ENCODE measurements at places on chromosomes 3 and 15.
A peak's percentile ranks its signal among the peaks of the same experiment; 100 is the strongest.

DNA sequence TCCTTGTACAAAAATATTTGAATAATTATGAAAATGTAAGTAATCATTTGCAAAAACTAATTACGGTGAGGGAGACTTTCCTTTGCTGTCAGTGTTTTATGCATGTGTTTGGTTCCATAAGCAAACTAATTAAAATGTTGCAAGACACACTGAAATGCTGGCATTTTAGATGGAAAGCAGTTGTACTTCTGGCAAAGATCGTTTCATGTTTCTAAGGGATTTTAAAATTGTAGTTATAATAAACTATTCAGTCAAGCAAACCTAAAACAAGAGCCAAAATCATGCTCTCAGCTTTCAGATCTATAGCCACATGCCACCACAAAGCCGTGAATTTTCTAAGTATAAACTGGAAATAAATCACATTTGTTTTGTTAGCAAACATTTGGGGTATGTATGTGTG, 240.1 kb upstream of the ZNF385D start:
- no peak for DNase-seq

DNA sequence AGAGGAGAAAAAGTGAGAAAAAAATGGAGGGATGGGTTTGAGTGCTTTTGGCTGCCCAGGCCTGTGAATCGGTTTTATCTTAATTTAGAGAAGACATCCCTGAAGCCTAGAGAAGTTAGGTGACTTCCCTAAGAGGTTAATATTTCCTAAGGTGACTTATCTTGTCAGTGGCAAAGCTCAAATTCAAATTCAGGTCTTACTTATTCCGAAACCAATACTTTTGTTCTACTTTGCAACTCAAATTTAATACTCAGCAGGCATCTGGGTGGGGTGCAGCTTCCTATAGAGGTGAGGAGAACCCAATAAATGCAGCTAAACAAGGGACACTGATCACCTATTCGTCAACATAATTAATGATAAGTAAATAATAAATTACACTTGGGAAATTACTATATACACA, 54.9 kb upstream of the MYRIP start:
- no peak for DNase-seq

- no peak for DNase-seq
Measured at GRCh38 chr3:56800130-56800831, 1.5 kb downstream of the ARHGEF3 start.

DNA sequence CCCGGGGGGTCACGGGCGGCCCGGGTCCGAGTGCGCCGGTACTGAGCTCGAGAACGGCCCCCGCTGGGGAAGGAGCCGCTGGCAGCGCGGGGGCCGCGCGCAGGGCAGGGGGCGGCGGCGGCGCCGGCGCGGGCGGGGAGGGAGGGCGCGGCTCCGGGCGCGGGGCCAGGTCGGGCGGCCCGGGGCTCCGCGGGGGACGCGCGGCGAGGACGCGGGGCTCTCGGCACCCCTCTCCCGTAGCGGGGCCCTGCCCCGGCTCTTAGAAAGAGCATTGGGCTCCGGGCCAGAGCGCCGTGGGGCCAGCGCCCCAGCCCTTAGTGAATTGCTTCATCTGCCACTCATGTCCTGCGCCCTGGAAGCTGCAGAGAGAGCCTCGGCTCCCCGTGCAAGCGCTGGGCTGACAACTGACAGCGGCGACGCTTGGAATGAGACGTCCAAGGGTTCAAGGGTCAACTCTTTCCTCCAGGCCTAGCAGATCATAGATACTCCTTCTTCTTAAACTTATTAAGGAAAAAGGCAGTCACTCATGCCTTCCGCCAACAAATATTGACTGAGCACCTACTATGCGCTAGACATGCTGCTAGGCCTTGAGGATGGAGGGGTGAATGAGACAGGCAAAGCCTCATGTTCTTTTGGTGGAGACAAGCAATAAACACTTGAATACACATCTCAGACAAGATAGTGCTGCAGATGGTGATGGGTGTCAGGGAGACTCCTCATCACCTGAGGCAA, 140.8 kb downstream of the SMAD6 start:
- peak; percentile 63 for DNase-seq

- no peak for DNase-seq
Measured at GRCh38 chr15:63051156-63052066, 8.9 kb downstream of the TPM1 start.

GRCh38 chr3:183260167-183260904, 7.3 kb downstream of the B3GNT5 start:
- DNase-seq, result no peak

- no peak for DNase-seq
Measured at GRCh38 chr3:23735062-23735461, 70.7 kb upstream of the UBE2E1 start.

DNA sequence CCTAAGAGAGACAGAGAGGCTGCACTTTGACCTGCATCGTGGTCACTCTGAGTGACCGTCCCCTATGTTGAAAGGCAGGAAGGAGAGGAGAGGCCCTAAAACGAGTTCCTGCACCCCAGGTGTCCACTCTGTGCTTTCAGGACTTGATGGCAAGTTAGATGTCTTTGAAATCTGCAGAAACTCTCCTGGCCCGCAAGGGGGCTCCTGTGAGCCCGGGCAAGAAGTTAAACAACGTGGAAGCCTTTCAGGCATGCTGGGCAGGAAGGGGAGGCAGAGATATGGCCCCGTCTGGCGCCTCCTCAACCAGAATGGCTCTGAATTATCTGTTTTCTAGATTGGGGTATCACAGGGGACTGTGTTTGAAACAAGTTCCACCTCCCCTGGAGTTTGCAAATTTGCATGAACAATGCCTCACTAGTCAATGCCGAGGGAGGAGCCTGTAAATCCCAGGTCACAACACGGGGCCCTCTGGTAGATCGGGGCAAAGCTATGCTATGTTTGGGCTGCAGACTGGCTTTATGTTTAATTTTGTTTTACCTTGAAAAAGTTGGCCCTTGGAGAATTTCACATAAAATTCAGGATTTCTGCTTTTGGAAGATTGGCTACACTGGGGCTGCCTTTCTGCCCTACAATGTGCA, 9.8 kb downstream of the CTXND1 start:
- no peak for DNase-seq

DNA sequence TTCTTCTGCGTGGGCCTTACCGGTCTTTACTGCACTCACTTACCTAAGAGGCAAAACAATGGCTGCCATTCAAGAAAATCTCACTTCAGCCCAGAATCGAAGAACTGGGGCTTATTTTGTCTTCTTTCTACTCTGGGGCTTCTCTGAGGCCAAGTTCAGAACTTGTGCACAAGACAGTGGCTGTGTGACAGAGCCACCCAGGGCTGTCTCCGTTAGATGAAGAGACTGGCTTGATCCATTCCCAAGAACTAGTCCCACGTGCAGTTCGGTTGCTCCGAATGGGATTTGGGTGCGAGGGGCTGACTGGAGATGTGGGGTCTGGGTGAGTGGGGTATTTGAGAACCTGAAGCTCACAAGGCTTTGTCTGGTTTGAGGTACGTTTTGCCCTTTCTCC, 795 bp upstream of the TCF12 start:
- peak; percentile 30 for DNase-seq

GRCh38 chr3:143633816-143634215, 214.5 kb downstream of the SLC9A9 start:
- no peak for DNase-seq

DNA sequence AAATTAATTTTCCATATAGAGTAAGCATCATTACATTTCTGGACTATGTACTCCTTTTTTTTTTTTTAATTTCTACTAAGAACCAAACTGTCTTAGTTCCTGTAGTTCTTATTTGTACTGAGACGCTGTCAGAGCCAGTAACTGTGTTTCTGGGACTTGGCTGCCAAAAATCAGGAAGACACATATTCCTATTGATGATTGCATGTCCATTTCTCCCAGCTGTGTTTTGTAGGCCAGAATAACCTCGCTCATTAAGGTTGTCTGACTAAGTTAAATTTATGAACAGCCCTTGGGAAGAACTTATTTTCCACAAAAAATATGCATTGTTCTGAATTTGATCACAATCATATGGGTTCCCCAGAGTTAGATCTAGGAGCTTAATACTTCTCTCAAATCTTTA, 29.5 kb downstream of the PLSCR5 start:
- no peak for DNase-seq

GRCh38 chr3:114144909-114145688, 33.8 kb downstream of the DRD3 start:
- no peak for DNase-seq

GRCh38 chr3:128243602-128244504, 90.6 kb downstream of the EEFSEC start:
- no peak for DNase-seq

GRCh38 chr15:100353449-100353848, 11.7 kb upstream of the ADAMTS17 start:
- no peak for DNase-seq

DNA sequence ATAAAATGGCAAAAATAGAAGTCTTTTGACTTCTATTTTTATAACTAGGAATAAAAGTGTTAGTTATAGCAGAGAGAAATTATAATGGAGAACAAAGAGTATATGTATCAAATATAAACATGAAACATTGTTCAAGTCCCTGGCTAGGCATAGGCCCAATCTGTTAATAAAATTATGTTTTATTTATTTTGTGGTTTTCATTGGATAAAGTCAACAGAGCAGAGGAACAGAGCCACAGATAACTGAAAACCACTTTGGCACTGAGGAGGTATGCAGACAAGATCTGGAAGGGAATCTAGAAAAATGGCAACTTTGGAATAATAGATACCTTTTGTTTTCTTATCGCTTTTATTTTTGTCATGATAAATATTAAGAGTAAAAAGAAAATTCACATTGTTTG, 50.4 kb upstream of the ICE2 start:
- DNase-seq, result no peak

GRCh38 chr3:195257454-195258448, 13.2 kb downstream of the XXYLT1 start:
- DNase-seq, result no peak

DNA sequence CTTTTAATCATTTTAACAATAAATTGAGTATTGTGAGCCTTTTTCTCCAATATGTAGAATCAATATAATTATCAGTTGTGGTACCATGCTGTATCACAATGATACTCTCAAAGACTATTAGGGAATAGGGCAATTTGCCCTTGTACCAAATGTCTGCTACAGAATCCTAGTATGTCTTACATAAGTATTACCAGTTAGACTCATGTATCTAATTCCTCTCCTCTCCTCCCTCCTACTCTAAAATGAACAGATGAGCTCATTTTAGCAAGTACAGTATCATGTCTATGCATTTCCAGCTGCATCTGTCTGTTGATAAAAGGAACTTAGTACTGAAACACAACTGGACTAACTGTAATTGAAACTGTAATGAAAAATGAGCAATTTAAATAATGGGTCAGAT, 124.3 kb upstream of the ATP11B start:
- DNase-seq, result no peak

DNA sequence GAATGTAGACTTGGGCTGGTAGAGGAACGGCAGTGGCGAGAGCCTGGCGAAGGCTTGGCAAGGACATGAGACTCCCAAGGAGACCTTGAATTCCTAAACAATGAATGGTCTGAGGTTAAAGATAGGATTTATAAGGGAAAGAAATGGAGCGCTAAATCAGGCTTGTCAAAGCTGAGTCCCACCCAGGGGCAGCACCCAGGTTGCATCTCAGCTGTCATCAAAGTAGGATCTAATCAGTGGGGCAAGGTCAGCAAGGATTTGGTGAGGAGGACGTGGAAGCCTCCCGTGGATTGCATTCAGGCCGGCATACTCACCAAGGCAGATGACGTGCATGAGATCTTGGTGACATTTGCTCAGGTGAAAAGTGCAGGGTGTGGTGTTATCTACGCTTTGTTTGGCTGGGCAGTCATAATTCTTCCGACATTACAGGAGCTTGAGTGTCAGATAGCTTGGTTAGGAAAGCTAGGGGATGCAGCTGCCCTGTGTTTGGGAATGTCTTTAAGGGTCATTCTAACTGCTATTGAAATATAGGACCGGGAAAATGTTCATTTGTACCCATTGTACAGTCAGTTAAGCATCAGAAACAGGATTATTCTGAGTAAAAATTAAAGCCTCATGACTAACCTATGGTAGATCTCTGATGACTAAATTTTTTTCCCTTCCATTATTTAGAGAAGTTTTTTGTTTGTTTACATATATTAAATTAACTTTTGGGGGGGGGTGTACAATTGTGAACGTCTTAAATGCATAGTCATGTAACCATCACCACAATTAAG, 99.4 kb upstream of the TSC22D2 start:
- no peak for DNase-seq

- DNase-seq, result no peak
Measured at GRCh38 chr3:5071061-5071460, 51.0 kb upstream of the ARL8B start.

- DNase-seq, result no peak
Measured at GRCh38 chr3:15215996-15216395, 9.9 kb downstream of the CAPN7 start.

DNA sequence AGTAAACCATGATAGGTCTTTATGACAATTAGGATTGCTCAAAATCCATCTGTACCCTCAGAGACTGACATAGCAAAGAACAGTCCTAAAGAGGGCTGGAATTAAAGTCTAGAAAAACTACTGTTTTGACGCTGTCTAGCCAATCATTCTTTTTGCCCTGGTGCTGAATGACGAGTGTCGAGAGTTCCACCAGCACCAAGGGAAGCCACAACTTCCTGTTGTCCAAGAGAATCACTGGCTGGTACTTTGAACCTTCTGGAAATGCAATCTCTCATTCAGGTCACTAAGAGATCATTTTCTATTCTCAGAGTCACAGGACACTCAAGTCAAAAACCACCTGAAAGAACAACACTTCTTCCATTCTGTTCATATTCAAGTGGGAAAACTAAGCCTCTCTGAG, 37.7 kb downstream of the FBN1 start:
- DNase-seq, result no peak

DNA sequence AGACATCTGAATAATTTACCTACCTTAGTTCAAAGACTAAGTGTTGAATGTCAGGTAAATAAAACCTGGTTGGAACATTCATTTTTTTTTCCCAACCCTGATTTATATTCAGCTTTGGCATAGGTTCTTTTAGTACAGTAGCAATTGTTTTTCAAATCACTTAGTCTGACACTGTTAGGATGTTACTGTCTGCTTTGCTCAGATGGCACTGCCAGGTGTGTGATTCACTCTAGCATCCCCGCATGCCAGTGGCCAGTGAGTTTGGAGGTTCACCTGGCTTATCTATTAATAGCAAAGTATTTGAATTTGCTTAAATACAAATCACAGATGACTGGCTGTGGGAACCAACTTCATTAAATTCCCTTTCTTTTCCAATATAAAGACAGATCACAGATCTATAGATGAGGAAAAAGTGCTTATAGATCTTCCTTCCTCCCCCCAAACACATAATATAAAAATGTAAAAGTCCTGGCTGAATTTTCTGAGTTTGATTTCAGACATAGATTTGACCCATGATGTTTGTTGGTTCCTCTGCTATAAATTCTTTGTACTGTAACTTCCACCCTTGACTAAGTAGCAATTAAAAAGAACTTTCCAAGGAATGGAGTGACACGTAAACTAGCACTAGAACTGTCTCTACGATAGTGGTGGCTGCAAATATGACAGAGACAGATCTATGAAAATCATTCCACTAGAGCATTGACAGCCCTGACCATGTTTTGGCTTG, 3.9 kb downstream of the THBS1 start:
- no peak for DNase-seq

- DNase-seq, result no peak
Measured at GRCh38 chr3:143354342-143354741, 234.8 kb downstream of the CHST2 start.

Data from left kidney (tissue), 8 donors.